ENCODE measurements at places on chromosomes 3 and 15.

- no peak for DNase-seq
Observed at GRCh38 chr3:66406831-66407610, 93.8 kb downstream of the LRIG1 start.

- DNase-seq: no peak
Observed at GRCh38 chr3:127238602-127239001, 45.7 kb downstream of the PRR23E start.

GRCh38 chr3:196528639-196529233, 13.6 kb upstream of the SMCO1 start:
- DNase-seq: peak; percentile 58

- DNase-seq: peak; percentile 53
Observed at GRCh38 chr3:18425641-18426257, 610 bp upstream of the SATB1 start.

DNA sequence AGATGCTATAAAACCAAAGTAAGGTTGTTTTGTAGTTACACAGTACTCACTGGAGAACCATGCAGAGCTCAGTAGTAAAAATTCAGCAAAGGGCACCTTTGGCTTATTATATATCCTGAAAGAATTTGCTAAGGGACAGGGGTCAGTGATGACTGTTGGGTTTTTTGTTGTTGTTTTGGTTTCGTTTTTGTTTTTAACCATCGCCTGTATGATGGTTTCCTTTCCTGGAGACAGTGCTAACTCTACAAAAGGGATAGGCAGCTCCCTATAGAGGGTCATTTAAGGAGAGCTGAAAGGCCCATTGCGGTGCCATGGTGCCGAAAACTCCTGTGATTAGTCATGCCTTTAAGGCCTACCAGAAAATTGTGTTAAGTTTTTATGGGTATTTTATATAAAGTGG, 118.2 kb upstream of the GOLIM4 start:
- DNase-seq: no peak

- DNase-seq: no peak
Observed at GRCh38 chr3:99012051-99012450, 110.6 kb upstream of the DCBLD2 start.

DNA sequence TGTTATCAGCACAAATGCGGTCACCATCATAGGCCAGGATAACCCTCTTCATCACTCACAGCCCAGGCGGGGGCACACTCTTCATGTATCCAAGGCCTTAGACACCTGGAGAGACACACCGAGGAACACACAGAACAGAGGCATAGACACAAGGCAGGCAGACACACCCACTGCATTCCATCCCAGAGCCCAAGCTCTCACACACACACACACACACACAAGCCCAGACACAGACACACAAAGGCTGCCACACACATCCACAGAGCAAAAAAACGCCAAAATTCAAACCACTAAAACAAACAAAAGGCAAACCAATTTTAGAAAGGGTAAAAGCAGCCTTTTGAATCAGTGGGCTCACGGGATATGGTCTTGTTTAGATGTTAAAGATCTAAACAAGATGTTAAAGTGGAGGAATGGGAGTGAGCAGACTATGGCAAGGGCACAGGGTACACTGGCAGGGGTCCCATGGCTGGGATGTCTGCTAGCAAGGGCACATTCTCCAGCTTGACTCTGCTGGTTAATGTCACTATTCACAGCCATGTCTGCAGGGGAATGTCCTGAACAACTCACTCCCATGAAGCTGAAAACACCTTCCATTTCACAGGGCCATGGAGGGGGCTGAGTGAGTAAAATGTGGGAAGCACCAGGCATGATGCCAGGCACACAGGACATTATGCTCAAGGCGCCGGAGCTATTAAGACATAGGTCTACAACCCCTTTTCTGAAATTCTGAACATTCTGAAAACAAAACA, 14.9 kb upstream of the CRABP1 start:
- DNase-seq: no peak

- no peak for DNase-seq
Observed at GRCh38 chr15:35465783-35466182, 80.2 kb downstream of the DPH6 start.

GRCh38 chr3:28860307-28860706, 420.6 kb upstream of the RBMS3 start:
- DNase-seq: no peak

- DNase-seq: no peak
Observed at GRCh38 chr3:189297932-189298331, 126.2 kb downstream of the TPRG1 start.

- DNase-seq: no peak
Observed at GRCh38 chr3:64827431-64827830, 139.6 kb upstream of the ADAMTS9 start.

- DNase-seq: no peak
Observed at GRCh38 chr3:30538791-30539190, 67.6 kb upstream of the TGFBR2 start.

GRCh38 chr15:69280783-69281182, 17.9 kb upstream of the PAQR5 start:
- no peak for DNase-seq
